Cardiac muscle cell (in vitro differentiated cells and primary cell): ENCODE measurements at places on chromosomes 16 and 17. TPM values are rescaled to one million over a fixed set of nuclear protein-coding genes. Genes with fewer than 3 reads are reported as not detected.

The MYADML2 gene
- polyA plus RNA-seq = 17.1 and 17.9 TPM in 2 replicates

The BIRC5 gene
- 17.7 and 112 TPM in 2 replicates for polyA plus RNA-seq

The MYH11 gene
- 3.3 and 12.2 TPM in 2 replicates for polyA plus RNA-seq

The PLA2G10 gene
- 1.1 TPM in 1 of 2 replicates, not detected in the other for polyA plus RNA-seq

The BRCA1 gene
- polyA plus RNA-seq = 7.2 and 7.4 TPM in 2 replicates

The TPSB2 gene
- not detected in 2 replicates for polyA plus RNA-seq

The SOST gene
- polyA plus RNA-seq = 0.10 and 4.1 TPM in 2 replicates

The CX3CL1 gene
- 0.33 and 0.41 TPM in 2 replicates for polyA plus RNA-seq

The KRTAP4-5 gene
- not detected in 2 replicates for polyA plus RNA-seq

The TMEM98 gene
- 216 and 217 TPM in 2 replicates for polyA plus RNA-seq

The GRIN2C gene
- 0.71 and 1.1 TPM in 2 replicates for polyA plus RNA-seq

The CACNA1G gene
- polyA plus RNA-seq = 19.0 and 22.8 TPM in 2 replicates

The NPIPB6 gene
- 3.2 and 3.6 TPM in 2 replicates for polyA plus RNA-seq

The KCNG4 gene
- not detected in 2 replicates for polyA plus RNA-seq

The HOXB2 gene
- 107 and 116 TPM in 2 replicates for polyA plus RNA-seq

The EIF3CL gene
- polyA plus RNA-seq = 1.2 TPM in 1 of 2 replicates, not detected in the other

The CRYM gene
- polyA plus RNA-seq = not detected in 2 replicates

The ATP2C2 gene
- polyA plus RNA-seq = 0.53 and 0.79 TPM in 2 replicates

The CAVIN1 gene
- 40.0 and 61.3 TPM in 2 replicates for polyA plus RNA-seq

The SDR42E2 gene
- not detected in 2 replicates for polyA plus RNA-seq

The C16orf89 gene
- polyA plus RNA-seq = 0.62 TPM in 1 of 2 replicates, not detected in the other

The KRTAP4-6 gene
- polyA plus RNA-seq = not detected in 2 replicates

The CCL4L2 gene
- polyA plus RNA-seq = 0.21 TPM in 1 of 2 replicates, not detected in the other

The OTOA gene
- not detected in 2 replicates for polyA plus RNA-seq

The PPY gene
- polyA plus RNA-seq = not detected in 2 replicates

The CCL7 gene
- polyA plus RNA-seq = not detected in 2 replicates

The CD300LB gene
- not detected in 2 replicates for polyA plus RNA-seq

The GCGR gene
- 0.79 TPM in 1 of 2 replicates, not detected in the other for polyA plus RNA-seq

The PPL gene
- polyA plus RNA-seq = 7.5 and 8.4 TPM in 2 replicates

The TPSAB1 gene
- polyA plus RNA-seq = not detected in 2 replicates

The AGRP gene
- 0.71 TPM in 1 of 2 replicates, not detected in the other for polyA plus RNA-seq

The TNFRSF13B gene
- polyA plus RNA-seq = not detected in 2 replicates

The UBFD1 gene
- 56.5 and 66.9 TPM in 2 replicates for polyA plus RNA-seq

The CCL16 gene
- not detected in 2 replicates for polyA plus RNA-seq

The EFNB3 gene
- 72.0 and 86.9 TPM in 2 replicates for polyA plus RNA-seq

The CCT6B gene
- 4.7 and 5.6 TPM in 2 replicates for polyA plus RNA-seq

The PLXDC1 gene
- 6.3 and 6.6 TPM in 2 replicates for polyA plus RNA-seq

The MPP2 gene
- polyA plus RNA-seq = 17.2 and 23.4 TPM in 2 replicates

The TSPOAP1 gene
- polyA plus RNA-seq = 77.5 and 85.3 TPM in 2 replicates
